ENCODE measurements at places on chromosomes 4 and X.

GRCh38 chrX:47960406-47960805, 43.4 kb downstream of the ZNF182 start:
- no peak for DNase-seq

DNA sequence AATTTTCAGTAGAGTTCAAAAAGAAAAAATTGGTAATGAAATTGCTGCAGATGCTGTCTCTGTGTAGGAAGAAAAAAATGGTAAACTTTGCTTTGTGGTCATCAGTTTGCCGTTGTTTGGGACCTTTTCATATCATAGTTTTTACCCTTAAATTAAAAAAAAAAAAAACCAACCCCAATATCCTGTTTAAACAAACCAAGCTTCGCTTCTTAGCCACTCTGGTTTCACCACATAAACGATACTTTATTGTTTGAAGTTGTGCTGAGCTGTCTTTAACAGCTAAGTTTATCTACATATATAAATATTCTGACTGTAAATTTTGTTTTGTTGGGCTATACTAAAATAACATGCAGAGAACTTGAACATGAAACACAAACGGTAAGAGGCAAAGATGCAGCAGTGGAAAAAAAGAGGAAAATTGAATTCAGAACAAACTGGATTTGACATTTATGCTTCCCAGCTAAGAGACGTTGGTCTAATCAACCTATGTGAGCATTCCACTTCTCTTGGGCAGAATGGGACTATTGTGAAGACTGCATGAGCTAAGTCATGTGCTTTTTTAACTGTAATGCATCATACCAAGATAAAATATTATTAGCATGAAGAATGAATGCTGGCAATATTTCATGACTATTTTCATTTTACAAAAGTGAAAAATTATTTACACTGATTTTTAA, 15.7 kb upstream of the H2AZ1 start:
- no peak for DNase-seq

DNA sequence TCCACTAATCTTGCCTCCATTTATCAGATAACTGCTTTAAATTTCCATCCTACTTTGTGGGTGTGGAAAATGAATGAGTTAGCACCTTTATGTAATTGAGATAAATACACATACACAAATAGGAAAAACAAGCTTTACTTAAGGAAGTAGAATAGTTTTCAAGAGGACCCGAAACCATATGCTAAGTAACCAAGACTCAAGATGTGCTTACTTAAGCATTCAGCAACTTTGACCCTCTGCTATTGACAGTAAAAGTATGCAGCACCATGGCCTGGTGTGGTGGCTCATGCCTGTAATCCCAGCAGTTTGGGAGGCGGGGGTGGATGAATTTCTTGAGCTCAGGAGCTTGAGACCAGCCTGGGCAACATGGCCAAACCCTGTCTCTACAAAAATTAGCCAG, 29.9 kb downstream of the RNF175 start:
- DNase-seq: no peak

GRCh38 chr4:57168982-57169381, 58.8 kb upstream of the IGFBP7 start:
- DNase-seq: no peak

- DNase-seq: no peak
Observed at GRCh38 chrX:143853488-143853887, 30.4 kb upstream of the UBE2NL start.

DNA sequence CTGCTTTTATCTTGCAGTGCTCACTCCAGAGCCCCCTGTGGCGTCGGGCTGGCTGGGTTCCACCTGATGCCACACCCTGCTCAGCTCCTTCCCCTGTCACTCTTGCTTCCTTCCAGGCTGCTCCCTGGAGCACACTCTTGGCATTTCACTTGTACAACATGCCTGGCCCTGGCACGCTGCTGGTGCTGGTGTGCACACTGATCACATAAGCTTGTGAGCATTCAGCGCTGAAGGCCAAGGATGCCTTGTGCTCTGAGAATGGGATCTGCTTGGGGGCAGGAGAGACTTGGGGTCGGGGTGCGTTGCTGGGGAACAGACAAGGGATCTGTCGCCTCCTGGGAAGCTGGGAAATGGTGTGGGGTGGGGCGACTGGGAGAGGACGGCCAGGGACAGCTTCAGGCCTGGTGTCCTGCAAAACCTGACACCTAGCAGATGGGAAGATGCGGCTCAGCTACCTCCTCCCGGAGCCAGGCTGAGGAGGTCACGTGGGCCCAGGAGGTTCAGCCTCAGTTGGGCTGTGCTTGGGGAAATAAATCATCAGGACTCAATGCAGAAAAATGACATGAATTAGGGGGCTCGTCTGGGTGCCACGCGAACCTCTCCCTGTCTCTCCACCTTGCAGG, 108.5 kb downstream of the PHKA2 start:
- no peak for DNase-seq

DNA sequence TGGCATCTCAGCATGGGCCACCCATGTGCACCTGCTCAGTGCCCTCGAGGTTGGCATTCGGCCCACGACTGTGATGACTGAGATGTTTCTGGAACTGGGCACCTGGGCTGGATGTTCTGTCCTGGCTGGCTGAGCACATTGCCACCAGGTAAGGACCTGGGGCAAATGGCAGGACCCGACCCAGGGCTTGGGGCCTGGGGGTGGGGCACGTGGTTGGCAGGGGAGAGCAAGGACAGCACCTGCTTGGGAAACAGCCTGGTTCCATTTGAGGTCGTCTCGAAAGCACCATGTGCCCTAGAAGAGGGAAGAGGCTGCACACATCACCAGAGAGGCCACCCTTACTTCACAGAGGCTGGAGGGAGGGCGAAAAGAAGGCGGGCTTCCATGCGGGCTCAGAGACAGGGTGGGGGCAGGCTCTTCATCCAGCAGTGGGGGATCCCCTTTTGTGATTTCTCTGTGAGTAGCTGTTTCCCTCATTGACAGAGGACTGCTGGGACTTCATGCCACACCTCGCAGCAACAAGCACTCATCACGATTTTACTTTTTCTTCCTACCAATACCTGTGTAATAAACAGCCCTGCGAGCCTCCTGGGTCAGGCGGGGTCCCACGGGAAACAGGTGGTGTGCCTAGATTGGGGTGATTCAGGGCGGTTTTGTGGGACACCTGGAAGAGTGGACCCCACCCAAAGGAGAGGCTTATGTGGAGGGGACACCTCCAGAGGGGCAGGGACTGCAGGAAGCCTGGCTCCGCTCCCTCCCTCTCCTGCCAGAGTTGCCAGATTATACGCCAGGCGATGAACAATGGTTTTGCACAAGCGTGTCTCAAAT, 12.0 kb downstream of the TMEM187 start:
- DNase-seq: no peak

GRCh38 chr4:106601519-106601918, 232.9 kb upstream of the GIMD1 start:
- DNase-seq: no peak

DNA sequence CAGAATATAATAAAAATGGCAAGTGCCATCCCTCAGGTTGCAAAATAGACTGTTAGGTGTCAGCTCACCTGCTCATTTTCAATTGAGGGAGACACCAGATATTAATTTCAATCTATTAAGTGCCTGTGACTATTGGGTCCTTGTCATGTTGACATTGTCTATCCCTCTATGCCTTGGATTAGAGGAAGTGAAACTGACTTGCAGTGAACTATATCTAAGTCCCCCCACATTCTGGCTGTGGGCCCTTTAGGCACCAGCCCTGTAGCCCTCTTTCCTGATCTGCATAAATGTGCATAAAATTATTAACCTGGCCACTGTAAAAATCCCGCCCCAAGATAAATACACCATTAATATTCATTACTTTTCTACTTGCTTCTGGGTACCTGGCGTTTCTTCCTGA, 293.0 kb upstream of the CLNK start:
- no peak for DNase-seq

DNA sequence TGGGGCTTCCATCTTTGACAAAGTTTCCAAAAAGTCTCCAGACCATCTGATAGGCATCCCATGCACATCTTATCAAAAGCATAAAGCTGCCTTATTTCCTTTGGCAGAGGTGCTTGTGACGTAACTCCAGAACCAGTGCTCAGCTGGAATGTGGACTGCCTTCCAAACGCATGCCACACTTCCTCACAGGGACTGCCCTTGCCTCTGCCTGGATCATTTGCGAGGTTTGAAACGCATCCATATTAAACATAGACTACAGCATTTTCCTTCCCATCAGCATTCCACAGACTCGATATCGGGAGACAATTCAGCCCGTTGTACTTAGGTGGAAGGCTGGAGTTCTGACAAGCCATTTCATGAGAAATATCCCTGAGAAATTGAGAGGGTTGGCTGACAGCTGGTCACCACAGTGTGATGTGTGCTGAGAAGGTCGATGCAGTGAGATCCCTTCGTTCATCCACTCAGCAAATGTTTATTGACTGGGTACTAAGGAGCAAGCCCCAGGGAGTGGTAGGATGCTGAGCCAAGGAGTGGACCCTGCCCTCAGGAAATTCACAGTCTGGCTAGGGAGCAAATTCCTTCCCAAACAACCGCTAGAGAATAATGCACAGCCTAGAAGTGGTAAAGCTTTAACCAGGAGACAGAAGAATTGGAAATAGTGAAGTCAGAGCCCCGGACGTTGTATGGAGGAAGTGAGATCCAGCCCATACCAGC, 376.0 kb downstream of the BCOR start:
- no peak for DNase-seq

DNA sequence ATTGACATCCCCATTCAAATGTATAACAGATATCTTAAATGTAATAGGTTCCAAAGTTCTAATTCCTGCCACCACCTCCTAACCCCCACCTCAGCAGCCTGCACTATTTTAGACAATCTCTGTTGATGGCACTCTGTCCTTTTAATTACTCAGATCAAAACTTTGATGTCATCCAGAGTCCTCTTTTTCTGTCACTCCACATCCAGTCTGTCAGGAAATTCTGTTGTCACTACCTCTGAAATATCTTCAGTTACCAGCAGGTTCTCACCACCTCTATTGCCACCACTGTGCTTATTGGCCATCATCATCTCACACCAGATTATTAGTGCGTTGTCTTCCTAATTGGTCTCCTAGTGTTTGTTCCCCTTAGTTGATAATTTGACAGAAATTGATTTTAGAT, 76.2 kb downstream of the PTPN13 start:
- no peak for DNase-seq

DNA sequence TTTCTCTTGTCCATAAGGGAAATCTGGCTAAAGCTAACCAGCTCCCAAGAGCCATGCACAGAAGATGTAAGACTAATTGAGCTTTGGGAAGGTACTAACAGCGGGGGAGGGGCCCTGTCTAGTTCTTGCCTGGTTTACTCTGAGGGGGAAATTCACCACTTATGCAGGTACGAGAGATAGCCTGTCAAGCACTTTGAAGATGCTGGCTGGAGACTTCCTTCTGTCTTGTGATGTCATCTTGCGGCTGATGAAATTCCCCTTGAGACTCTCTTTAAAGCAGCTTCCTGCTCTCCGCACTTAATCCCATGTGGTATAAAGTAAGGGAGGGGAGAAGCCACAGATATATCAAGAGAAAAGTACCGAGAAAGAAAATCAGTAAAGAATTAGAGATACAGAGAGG, 345.3 kb downstream of the MAPK10 start:
- no peak for DNase-seq

GRCh38 chr4:3299122-3299975, 6.5 kb downstream of the RGS12 start:
- DNase-seq: no peak

- DNase-seq: no peak
Observed at GRCh38 chrX:88558421-88558820, 188.6 kb upstream of the CPXCR1 start.

GRCh38 chr4:79882806-79883205, 190.2 kb downstream of the ANTXR2 start:
- DNase-seq: no peak

DNA sequence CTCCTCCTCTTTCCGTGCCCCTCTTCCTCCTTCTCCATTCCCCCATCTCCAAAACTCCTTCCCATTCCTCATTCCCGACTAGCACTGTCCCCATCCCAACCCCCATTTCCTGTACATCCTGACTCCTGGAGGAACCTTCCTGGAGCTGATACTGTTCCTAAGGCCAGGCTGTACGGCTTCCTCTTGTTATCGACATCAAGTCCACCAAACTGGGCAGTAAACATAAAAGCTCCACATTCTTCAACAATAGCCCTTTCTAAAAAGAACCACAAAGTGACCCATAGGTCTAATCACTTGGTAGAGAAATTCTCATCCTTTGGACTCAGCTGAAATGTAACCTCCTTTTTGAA, 22.9 kb downstream of the AWAT2 start:
- DNase-seq: no peak

- DNase-seq: no peak
Observed at GRCh38 chr4:101014417-101014816, 332.9 kb downstream of the PPP3CA start.

GRCh38 chr4:99878604-99879003, 15.6 kb downstream of the LAMTOR3 start:
- DNase-seq: no peak

DNA sequence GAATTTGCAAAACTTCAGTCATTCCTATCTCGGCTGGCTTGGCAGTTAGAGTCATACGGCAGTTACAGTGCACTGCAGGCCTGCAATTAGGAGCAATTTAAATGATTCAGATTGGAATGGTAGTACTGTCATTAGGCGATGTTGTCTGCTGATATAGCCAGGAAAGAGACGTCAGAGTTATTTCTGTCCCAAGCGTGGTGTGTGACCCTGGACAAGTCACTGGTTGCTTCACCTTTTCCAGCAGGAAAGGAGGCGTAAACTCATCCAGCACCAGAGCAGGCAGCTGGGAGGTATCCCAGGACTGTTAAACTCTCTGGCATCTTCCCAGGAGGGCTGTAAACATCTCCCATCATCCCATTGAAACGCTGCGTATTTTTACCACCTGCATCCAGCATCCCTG, 836 bp upstream of the LNX1 start:
- DNase-seq: no peak

GRCh38 chr4:48129307-48130014, 4.6 kb downstream of the TXK start:
- DNase-seq: no peak

GRCh38 chrX:119518371-119518770, 46.8 kb downstream of the STEEP1 start:
- DNase-seq: no peak

DNA sequence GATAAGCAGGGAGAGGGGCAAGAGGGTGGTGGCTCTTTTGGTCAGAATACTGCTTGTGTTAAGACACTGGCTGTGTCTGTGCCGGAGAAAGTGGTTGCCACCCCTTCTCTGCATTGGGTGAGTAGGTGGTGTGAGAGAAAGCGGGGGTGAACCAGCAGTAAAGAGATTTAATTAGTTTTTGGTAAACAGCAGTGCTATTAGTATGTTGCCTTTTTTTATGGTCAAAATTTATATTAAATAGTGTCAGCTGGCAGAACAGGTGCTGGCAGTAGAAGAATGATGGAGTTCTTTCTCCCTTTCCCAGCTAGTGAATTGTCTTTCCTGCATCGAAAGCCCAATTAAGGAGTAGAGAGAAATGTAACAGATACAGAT, 181.6 kb downstream of the LARP7 start:
- no peak for DNase-seq

- no peak for DNase-seq
Observed at GRCh38 chrX:113804819-113805218, 779.1 kb upstream of the HTR2C start.

DNA sequence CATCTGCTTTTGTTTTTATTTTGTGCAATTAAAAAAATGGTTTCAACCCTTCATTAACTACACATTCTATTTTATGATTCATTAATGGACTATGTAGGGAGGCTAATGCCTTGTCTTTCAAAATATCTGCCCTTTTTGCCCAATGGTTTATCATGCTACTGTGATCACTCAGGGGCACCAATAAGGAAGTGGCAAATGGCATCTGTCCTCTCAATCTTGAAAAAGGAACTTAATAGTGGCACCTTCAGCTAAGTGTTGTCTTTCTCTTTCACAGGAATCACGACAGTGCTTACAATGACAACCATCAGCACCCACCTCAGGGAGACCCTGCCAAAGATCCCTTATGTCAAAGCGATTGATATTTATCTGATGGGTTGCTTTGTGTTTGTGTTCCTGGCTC, 57.1 kb downstream of the COMMD8 start:
- no peak for DNase-seq

Measured in SHP77 (cell line).